ENCODE measurements at places on chromosomes 12 and 14.

DNA sequence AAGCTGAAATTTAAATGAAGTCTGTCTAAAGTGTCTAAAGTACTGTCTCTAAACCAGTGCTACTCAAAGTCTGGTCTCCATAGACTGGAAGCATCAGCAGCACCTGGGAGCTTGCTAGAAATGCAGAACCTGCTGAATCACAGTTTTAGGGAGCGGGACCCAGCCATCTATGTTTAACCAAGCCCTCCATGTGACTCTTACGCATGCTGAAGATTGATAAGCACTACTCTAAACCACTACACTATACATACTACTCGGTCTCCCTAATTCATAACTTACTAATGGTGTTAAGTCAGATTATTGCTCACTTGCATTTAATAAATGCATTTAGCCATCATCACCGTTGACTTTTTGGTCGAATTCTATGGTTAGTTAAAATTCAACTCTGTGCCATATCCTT, 88.8 kb downstream of the SLC25A21 start:
- DNase-seq: no peak

DNA sequence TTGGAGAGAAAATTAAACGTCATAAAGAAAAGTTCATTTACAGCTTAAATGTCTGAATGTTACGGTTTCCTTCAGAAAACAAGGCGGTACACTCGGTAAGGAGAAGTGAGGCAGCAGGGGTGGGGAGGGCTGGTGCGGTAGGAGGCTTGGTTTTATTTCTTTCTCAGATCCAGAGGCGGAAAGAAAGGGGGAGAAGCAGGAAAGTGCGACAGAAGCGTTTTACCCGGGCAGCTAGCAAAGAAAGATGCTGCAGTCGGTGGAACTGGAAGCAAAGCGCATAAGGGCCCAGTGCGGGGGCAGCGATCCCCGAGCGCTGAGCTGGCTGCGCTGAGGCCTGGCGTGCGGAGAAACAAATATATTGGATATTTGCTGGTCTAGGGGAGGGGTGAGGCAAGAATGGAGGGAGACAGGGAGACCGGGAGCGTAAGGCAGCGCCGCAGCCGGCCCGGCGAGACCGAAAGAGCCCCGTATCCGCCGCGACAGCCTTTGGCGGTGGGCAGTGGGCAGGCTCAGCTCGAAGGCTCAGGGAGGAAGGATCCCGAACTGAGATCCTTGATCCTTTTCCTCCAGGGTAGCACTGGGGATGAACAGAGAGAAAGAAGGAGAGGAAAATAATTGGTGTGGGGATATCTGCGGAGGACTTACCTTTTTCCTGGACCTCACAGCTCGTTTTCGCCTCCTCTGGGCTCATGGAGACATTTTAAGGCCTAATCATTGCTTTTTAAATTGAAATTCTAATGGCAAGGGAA, 6.4 kb upstream of the HOXC11 start:
- DNase-seq: no peak

GRCh38 chr12:125512541-125513298, 447.5 kb downstream of the AACS start:
- no peak for DNase-seq

GRCh38 chr14:81625343-81625742, 91.7 kb upstream of the SEL1L start:
- no peak for DNase-seq

GRCh38 chr14:50860478-50861086, 11.3 kb upstream of the ABHD12B start:
- DNase-seq: peak; percentile 55

- no peak for DNase-seq
Measured at GRCh38 chr12:39915249-39915648, 190.6 kb downstream of the SLC2A13 start.
